ENCODE measurements at places on chromosomes 7 and 10. TPM values are rescaled to one million over a fixed set of nuclear protein-coding genes. Genes with fewer than 3 reads are reported as not detected.

GRCh38 chr10:63165249-63165648 is 32.1 kb downstream of the NRBF2 start:
- H3K27ac ChIP-seq, result no peak overlapping the region
- no peaks in the 10 kb centered on the region for H3K27me3 ChIP-seq
- DNase-seq, result no peak
- no peak overlapping the region for H3K4me3 ChIP-seq

CCL26 gene
- not detected for total RNA-seq

PRSS37 gene
- total RNA-seq, result not detected

- H3K36me3 ChIP-seq, result no peaks in the 10 kb centered on the region
- peak overlapping the region; percentile 44 for H3K27ac ChIP-seq
- H3K27me3 ChIP-seq, result no peaks in the 10 kb centered on the region
- H3K4me1 ChIP-seq, result peaks cover 11% of the 10 kb centered on the region
- no peak for DNase-seq
- no peak overlapping the region for H3K4me3 ChIP-seq
Observed at GRCh38 chr7:7686811-7687508, 31.4 kb downstream of the RPA3 start.

DNA sequence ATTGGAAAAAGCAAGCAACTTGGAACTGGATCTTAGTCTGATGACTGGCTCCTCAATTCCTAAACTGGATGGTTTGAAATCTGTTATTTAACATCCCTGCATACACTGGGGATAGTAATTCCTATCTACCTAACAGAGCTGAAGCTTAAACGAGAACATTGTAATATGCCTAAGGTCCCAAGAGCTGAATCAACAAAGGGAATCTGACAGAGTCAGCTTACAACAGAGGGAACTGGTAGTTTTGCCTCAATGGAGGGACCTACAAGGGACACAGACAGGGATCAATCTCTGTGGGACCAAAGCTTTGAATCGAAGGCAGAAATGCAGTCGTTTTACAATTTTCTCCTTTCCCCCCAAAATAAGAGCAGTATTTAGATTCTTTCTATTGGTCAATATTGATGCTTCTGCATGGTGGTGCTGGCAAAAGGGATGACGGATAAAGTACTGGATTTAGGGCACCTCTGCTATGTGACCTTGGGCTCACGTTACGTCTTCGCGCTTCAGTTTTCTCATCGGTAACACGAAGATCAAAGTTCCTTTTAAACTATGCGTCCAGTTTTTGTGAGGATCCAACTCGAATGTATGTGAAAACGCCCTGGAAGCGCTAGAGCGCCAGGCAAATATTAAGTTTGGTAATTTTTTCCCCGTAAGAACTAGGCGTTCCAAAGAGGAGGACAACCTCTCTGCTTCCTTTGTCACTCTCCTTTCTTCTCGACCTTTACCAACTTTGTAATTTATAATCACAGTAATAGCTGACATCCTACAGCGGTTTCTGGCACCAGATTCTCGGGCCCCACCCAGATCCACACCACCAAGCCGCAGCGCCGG is 1.1 kb downstream of the ACTR1A start:
- peaks cover 10% of the 10 kb centered on the region for H3K4me1 ChIP-seq
- H3K27ac ChIP-seq, result no peak overlapping the region
- no peak overlapping the region for H3K4me3 ChIP-seq
- no peak for DNase-seq
- H3K36me3 ChIP-seq, result no peaks in the 10 kb centered on the region

DNA sequence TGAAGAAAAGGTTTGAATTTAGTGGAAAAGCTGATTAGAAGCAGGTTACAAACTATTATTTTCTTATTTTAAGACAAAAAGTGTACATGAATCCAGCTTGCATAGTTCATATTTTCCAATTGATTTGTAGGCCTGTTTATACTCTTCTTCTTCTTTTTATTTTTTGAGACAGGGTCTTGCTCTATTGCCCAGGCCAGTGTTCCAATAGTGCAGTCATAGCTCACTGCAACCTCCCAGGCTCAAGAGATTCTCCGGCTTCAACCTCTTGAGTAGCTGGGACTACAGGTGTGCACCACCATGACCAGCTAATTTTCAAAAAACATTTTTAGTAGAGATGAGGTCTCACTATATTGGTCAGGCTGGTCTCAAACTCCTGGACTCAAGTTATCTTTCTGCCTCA is 45.0 kb downstream of the ARL4A start:
- H3K4me3 ChIP-seq, result no peak overlapping the region
- no peaks in the 10 kb centered on the region for H3K36me3 ChIP-seq
- H3K27me3 ChIP-seq, result no peaks in the 10 kb centered on the region
- no peak for DNase-seq
- no peaks in the 10 kb centered on the region for H3K4me1 ChIP-seq

DNA sequence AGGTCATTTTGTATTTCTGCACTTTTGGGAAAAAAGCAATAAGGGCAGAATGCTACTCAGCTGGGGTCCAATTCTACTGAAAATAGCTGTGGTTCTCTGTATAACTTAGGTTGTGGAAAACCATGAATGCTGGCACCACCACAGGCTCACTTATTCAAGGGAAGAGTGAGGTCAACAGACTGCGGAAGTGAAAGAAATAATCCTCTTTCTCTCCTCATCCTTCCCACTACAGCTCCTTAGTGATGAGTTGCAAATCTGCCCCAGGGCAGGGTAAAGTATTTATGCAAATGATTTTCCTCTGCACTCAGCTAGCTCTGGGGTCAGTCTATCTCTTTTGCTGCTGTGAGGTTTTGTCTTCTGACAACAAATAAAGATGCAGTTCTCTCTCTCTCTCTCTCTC is 74.1 kb upstream of the PTPRZ1 start:
- no peaks in the 10 kb centered on the region for H3K27me3 ChIP-seq
- H3K4me3 ChIP-seq, result no peak overlapping the region
- peaks cover 9% of the 10 kb centered on the region for H3K4me1 ChIP-seq
- no peaks in the 10 kb centered on the region for H3K36me3 ChIP-seq
- H3K27ac ChIP-seq, result no peak overlapping the region
- no peak for DNase-seq

DNA sequence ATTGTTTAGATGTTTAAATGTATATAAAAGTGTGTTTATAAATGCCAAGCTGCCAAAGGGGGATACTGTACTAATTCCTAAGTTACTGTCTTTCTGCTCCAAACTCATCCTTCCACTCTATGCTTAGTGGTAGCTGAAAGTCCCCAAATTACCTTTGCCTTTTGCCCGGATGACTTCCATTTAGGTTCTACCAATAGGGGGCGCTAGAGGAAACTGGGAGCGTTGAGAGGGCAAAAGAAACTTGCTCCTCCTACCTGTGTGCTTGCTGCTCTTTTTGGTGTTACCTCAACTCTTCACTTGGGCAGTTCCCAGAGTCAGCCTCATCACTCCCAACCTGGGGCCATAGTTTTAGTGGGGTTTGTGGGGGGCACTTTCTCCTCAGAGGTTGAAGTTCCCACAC is 5.9 kb upstream of the OR2A25 start:
- no peak for DNase-seq
- peaks cover 3% of the 10 kb centered on the region for H3K4me1 ChIP-seq
- no peaks in the 10 kb centered on the region for H3K36me3 ChIP-seq
- no peak overlapping the region for H3K27ac ChIP-seq
- no peaks in the 10 kb centered on the region for H3K27me3 ChIP-seq

DNA sequence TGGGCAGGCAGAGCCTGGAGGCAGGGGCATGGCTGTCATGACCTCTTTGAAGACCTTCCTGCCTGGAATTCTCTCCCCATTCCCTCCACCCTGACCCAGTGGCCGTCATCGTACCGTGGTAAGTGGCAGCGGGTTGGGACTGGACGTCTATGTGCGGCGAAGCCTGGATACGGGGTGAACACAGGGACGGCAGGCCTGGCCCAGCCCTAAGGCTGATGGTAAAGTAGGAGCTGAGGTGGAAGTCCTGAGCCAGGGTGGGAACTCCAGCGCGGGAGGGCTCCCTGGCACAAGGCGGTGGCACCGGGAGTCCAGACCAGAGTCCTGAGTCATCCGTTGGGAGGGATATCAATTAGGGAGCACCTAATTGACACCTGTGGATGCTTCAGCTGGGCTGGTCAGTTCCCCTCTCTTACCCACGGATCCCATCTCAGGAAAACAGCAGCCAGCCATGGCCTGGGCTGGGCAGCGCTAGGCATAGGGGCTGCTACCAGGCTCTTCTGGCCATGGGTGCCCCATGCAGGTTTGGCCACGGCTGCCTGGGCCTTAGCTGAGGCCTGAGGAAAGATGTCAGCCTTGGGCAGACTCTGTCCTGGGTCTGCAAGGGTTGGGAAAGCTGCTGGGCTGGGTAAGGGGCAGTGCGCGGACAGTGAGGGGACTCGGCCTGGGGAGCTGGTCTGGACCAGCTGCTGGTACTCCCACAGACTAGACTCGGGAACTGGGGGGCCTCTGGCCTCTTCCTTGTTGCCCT is 3.3 kb downstream of the PPIF start:
- no peak overlapping the region for H3K27ac ChIP-seq
- DNase-seq, result no peak
- H3K4me1 ChIP-seq, result peaks cover 5% of the 10 kb centered on the region
- H3K4me3 ChIP-seq, result no peak overlapping the region
- H3K27me3 ChIP-seq, result no peaks in the 10 kb centered on the region

DNA sequence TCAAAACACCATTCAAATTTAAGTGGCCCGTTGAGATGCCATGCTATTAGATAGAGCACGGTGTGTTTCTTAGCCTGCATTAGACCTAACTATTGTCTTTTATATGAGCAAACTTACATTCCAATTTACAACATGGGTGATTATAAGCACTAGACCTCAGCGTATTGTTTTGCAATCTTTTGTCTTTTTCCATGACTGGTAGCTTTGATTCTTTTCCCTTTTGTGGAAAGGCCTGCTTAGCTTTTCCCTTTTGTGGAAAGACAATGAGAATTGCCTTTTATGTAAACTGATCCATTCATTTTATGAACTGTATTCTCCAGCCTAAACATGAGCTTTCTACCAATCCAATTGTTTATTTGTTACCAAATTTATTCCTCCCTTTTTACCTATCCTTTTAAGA is 823.1 kb downstream of the CCSER2 start:
- peaks cover 21% of the 10 kb centered on the region for H3K27me3 ChIP-seq
- H3K36me3 ChIP-seq, result no peaks in the 10 kb centered on the region
- H3K4me3 ChIP-seq, result no peak overlapping the region
- no peak for DNase-seq

Data from progenitor cell of endocrine pancreas (in vitro differentiated cells).